ENCODE measurements at places on chromosomes 2 and 18.

DNA sequence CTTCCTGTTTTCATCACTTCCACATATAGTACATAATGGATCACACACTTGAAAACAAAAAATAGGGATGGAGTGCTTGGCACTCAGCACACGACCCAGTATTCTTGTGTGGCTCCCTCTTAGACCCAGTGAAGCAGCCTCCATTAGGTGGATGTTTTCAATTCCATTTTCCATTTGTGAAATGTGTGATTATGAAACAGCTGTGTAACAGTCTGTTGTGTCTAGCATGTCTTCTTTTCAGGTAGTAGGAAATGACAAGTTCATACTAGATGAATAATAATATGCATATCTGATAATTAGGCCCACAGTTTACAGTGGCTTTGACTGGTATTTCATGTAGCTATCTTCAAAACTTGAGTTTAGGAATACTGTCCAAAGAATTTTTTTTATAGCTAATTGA lies 35.5 kb downstream of the EML6 start:
- no peak for DNase-seq

GRCh38 chr2:188819792-188820191 lies 154.4 kb upstream of the COL3A1 start:
- peak; percentile 12 for DNase-seq

GRCh38 chr18:34108206-34108605 lies 116.5 kb downstream of the NOL4 start:
- DNase-seq = no peak

DNA sequence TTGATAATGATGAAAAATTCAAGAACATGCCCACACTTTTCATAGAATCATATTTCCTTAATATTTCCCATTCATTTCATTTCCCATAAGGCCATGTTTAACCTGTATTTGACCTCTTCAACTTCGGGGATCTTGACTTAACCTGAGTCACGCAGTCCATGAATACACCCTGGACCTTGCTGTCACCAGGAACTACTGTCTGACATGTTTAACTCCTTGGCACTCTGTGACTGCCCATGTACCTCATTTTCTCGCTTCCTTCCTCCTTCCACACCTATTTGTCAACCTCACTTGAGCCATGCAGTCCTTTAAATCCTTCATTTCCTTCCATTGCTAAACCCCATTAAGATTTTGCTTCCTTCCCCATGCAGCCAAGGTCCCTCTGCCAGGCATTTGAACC lies 16.3 kb downstream of the ABCB11 start:
- no peak for DNase-seq

DNA sequence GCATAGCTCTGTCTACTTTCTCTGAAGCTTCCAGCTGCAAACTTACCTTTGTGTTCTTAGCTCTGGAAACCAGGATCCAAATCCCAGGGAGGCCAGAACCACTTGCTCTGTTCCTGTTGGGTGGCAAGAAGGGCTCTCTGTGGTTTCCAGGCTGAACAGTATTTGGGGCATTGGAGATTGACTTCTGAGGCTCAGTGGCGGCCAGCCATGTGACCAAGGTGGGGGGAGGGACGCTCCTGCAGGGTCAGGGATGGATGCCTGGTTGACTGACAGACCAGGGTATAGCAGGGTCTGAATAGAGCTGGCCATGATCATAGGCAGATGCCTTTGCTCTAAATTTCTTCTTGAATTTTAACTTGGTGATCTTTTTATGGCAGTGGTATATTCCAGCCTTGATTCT lies 15.1 kb downstream of the SLC4A5 start:
- DNase-seq = no peak

DNA sequence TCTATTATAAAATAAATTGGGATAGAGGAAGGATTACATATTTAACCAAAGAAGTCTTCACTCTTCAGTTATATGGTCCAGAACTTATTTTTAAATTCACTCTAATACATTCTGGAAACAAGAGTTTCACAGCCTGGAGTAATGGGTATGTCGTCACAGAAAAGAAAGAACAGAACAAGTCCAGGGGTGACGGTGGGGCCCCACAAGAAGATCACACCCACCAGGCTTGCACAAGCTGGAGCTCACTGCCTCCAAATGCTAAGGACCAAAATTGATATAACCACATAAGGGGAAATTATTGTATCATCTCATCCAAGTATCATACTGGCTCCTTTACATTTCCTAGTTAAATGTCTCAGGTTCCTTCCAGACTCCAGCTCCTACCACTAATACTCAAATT lies 11.3 kb downstream of the LRPPRC start:
- no peak for DNase-seq

DNA sequence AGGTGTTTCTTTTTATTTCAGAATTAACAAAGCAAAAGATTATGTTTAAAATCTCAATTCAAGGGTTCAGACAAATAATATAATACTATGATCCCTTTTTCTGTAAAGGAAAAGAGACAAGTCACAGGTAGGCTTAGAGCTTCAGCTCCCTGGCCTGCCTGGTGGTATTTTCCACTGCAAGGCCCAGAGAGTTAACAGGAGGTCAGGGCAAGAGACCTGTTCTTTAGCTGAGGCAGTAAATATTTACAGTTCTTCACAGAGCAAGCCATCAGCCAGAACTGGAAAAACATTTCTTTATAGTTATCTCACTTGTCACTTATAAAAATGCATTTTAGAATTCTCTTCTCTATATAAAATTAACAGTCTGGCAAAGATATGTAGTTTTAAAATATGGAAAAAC lies 70.1 kb downstream of the EPG5 start:
- DNase-seq = no peak

DNA sequence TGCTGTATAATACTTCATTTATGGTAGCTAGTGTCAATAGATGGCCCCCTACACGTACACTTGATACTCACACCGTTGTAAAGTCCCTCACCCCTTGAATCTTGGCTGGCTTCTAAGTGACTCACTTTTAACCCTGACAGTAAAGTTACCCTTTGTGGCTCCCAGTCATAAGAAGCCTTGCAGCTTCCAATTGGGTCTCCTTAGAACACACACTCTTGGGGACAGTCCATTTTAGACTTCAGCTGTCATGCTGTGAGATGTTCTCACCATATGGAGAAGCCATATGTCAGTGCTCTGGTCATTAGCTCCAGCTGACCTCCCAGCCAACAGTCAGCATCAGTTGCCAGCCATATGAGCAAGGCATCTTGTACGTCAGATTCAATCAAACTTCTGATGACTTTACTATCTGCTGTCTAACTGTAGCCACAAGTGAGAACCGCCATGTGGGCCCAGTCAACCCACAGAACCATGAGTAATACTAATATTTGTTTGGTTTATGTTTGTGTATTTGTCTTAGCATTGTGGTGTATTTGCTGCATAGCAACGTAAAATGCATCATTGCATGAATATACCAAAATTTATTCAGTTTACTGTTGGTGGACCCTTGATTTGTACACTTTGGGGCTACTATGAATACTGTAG lies 68.3 kb downstream of the PTPN4 start:
- peak; percentile 16 for DNase-seq

GRCh38 chr18:48007955-48008701 lies 77.7 kb upstream of the SMAD2 start:
- no peak for DNase-seq

GRCh38 chr2:224442071-224442967 lies 40.4 kb upstream of the FAM124B start:
- no peak for DNase-seq

DNA sequence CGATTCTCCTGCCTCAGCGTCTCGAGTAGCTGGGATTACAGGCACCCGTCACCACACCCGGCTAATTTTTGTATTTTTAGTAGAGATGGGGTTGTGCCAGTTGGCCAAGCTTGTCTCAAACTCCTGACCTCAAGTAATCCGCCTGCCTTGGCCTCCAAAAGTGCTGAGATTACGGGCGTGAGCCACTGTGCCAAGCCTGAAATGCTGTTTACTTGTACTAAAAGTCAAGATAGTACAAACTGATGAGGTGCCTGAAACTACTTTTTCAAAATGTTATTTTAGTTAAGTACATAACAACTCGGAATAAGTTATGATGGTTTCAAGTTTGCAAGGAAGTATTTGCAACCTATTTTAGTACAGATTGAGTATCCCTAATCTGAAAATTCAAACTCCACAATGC lies 85.7 kb downstream of the CEP192 start:
- no peak for DNase-seq

GRCh38 chr2:147688242-147688641 lies 156.6 kb upstream of the ACVR2A start:
- no peak for DNase-seq

DNA sequence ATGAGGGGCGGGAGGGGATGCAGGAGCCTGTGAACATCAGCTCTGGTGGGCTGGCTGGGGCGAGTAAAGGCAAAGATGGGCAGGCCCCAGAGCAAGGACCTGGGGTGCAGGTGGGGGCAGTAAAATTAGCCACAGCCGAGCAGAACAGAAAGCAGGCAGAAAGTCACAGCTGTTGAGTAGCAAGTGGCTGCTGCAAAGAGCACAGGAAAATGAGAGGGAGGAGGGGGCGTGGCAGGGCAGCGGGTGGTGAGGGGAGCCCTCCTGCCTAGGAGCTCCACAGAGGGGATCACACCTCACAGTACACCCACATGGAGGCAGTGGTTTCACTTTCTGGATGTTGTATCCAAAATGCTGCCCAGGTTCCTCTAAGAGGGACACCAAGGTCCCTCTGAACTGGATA lies 79.6 kb downstream of the LBH start:
- no peak for DNase-seq

Measured in brain microvascular endothelial cell (primary cell).